ENCODE measurements at places on chromosomes 2 and 18.

DNA sequence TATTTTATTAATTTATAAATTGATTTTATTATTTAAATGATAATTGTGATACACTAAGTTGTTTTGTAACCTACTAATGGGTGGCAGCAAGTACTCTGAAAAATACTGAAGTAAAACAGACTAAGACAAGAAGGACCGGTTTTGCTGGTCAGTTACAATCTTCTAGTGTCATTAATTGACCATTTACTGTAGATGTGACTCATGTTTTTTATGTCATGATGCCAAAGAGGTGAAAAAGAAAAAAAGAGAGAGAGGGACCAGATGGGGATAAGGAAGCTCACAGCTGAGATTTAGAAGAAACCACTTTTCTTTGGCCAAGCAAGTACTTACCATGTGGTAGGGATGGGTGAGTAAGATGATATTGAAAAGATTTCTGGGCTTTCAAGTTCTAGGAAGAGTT, 955.8 kb upstream of the LRRTM1 start:
- DNase-seq, result peak; percentile 17

GRCh38 chr2:106338043-106338442, 130.2 kb downstream of the RGPD3 start:
- DNase-seq, result no peak

DNA sequence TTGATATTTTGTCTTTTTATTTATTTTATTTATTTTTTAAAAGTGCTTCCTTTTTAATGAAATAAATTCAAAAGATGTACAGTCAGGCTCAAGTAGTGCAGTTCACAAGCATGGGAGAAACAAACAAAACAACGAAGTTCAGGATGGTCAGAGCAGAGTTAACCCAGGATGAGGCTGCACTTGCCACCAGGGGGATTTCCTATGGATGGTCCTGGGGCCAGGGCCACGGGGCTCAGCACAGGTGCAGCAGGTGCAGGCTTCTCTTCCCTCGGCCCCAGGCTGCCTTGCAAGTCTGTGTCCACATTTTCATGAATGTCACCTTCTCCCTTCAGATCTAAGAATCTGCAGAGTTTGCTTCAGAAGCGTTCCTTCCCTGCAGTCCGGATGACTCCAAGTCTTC, 76.5 kb downstream of the CDCA7 start:
- DNase-seq, result no peak

GRCh38 chr2:128320906-128321771, 2.5 kb upstream of the HS6ST1 start:
- DNase-seq, result no peak

GRCh38 chr18:25594351-25594750, 242.4 kb upstream of the ZNF521 start:
- no peak for DNase-seq

- DNase-seq, result no peak
Measured at GRCh38 chr18:10417664-10418063, 36.8 kb upstream of the APCDD1 start.

- DNase-seq, result no peak
Measured at GRCh38 chr2:240106765-240107476, 29.2 kb downstream of the COPS9 start.

GRCh38 chr18:61791031-61791430, 101.8 kb downstream of the RNF152 start:
- no peak for DNase-seq
